Thyroid gland (tissue), 4 donors: ENCODE measurements at places on chromosomes 11 and 22.

DNA sequence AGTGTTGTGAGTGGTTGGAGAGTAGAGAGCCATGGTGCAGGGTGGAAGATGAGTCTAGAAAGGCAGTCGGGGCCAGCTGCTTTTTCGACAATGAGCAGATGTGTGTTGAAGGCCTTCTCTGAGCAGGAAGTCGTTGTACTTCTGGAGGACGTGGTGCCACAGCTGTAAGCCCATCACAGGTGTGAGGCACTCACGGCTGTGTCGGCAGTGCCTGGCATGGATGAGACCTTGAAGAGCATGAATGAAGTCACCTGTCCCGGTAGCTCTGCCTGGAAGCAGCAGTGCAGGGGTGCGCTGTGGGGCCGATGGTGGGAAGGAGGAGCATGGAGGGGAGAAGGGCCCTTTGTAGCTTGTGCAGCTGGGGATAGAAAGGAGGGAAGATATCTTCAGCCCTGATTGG lies 165.2 kb downstream of the PKNOX2 start:
- no peak for DNase-seq

DNA sequence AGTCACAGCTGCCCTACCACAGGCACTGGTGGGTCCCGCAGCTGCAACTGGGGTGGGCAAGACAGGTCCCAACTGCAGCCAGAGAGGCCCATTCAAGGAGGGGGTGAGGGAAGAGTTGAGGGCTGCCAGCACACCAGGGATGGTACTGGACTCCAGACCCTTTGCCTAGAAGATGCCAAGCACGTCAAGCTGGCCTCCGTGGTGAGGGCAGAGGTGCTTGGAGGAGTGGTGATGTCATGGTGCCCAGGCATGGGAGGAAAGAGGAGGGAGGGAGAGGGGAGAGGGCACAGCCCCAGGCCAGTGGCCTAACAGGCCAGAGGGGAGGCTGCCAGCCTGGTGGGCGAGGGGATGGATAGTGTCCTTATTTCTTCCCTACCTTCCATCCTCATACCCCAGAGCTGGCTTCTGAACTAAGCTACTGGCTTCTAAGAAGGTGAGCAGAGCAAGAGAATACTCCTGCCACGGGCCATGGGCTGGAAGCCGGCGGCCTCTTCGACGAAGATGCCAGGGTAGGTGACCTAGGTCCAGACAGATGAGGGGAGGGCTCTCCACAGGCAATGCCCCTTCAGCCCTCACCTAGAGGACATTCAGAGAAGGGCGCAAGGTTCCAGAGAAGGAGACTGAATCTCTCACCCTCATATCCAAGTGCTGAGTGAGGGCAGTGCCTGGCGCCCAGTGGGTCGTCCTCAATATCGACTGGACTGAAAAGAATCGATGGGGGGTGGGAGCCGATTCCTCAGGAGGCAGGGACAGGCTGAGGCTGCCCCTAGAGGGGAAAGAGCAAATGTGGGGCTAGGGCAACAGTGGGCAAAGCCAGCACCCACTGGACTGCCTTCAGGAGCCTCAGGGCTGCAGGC lies 1.8 kb downstream of the SYT7 start:
- no peak for DNase-seq

DNA sequence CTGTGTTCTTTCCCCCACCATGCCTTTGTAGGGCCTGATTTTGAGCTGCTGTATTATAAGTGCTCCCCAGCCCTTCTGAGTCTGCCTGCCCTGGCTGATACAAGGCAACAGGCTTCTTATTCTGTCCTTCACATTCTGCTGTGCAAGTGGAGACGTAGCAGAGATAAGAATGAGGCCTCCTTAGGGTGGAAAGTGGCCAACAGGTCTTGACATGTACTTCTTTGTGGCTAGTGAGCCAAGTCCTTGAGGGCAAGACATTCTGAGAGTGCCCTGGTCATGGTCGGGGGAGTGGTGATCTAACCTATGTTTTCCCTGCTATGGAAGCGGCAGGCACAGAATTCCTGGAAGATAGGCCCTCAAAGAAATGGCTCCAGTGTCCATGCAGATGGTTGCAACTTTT lies 235.7 kb upstream of the CADM1 start:
- DNase-seq: no peak

DNA sequence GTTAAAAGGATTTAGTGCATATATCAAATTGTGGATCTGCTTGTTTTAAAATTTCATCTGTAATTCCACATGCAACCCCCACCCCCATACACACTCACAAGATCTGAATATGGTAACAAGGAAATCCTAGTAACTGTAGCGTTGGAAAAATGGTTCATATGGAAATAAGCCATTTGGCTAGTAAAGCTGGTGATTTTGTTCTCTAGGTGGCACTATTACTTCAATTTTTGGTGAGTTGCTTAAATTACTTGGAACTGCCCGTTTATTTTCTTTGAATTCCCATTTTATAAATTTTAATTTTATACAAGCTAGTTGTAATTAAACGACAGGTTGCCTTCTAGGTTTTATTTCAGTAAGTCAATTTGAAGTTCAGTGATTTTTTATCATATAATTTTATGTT lies 5.3 kb downstream of the BDNF start:
- no peak for DNase-seq

DNA sequence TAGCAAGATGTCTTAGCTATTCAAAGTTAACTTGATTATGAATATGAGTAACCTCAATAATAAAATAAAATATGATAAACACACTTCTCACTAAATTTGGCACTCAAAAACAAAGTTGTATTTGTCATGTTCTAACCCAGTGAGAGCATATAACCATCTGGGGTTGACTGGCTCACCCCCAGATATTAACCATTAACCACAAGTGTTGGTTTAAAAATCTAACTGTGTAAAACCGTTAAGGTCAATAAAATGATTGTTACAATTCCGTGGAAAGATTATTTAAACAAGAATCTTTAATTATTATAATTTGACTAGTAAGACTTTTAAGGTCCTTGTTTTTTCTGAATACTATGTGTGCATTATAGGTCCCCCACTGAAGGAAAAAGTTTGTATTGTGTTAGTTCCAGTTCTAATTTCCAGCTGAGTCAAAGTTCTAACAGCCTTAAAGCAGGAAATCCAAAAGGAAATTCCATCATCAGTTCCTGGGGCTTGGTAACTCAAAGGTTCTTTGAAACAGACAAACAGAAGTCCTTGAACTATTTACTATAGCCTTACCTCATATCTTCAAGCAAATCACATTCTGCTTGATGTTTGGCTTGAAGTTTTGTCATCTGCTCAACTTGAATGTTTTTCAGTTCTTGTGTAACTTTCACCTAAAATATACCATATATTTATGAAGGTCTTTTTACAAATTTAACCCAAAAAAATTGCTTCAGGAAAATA lies 2.5 kb downstream of the FCHSD2 start:
- DNase-seq: no peak

DNA sequence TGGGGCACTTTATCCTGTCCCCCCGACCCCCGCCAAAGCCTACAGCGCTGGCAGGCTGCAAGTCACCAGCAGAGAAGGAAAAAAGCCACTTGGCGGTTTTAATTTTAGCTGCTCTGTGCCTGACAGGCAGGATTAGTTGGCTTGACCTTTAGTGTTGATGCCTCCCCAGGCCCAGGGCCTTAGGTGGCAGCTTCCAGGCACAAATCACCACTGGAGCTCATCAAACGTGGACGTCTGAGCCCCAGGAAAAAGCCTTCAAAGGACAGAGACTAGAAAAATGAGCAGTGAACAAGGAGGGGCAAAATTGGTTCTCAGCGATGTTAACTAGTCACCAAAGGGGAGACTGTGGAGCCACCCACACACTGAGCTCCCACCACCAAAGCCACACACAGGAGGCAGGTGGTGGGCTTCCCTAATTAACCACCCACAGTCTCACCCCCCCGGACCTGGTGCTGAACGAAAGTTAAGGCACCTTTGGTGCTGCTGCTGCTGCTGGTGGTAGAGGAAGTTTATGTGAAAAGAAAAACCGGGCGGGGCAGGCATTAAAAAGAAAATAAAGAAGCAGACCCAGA lies 4.4 kb upstream of the PYGM start:
- DNase-seq: no peak

DNA sequence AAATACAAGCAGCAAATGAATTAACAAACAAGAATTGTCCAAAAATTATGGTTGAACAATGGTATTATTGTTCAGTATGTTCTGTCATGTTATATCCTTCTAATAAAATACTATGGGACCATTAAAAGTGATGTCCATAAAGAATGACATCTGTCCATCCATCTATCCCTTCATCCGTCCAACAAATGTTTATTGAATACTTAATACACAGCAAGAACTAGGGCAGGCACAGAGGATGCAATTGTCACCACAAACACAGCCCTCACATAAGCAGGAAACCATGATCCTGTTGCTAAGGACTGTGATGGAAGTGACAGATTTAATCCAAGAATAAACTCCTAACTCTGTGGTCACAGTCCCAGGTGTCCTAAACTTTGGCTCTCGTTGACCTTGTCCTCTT lies 20.7 kb upstream of the B3GAT1 start:
- DNase-seq: no peak
